ENCODE measurements at places on chromosomes 6 and 20. TPM values are rescaled to one million over a fixed set of nuclear protein-coding genes. Genes with fewer than 3 reads are reported as not detected.

The C6orf15 gene
- total RNA-seq: not detected

The PROKR2 gene
- not detected for total RNA-seq

DNA sequence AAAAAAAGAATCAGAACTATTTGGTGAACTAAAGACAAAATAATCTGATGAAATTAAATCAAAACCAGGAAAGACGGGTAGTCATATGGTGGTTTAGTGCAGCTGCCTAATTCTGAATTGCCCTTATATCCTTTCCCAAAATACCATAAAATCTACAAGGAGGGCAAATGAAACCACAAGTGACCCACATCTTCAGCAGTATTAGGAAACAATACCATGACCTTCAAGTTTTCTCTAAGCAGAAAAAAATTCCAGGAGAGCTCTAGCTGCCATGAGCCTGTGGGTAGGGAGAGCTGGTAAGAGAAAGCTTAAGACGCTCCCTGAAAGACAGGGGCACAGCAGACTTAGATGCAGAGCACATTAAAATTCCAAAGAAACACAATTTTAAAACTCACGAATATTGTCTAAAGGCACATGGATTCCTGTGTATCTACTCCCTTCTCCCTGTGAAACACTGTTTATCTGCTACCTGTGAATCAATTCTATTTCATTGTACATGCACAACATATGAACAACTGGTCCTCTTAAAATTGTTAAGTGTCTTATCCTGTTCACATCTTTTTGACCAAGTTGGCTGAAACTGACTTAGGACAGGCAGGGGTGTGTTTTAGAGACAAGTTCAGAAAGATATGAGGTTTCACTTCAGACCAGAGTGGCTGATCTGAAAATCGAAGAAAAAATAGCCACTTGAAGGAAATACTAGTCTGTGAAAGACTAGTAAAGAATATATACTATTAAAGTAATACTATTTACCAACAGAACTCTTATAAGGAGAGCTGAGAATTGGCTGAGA is 153.6 kb upstream of the SHLD1 start:
- DNase-seq: no peak
- H3K27ac ChIP-seq: no peak overlapping the region
- no peaks in the 10 kb centered on the region for H3K4me1 ChIP-seq
- no peaks in the 10 kb centered on the region for H3K27me3 ChIP-seq
- no peak overlapping the region for H3K4me3 ChIP-seq

DNA sequence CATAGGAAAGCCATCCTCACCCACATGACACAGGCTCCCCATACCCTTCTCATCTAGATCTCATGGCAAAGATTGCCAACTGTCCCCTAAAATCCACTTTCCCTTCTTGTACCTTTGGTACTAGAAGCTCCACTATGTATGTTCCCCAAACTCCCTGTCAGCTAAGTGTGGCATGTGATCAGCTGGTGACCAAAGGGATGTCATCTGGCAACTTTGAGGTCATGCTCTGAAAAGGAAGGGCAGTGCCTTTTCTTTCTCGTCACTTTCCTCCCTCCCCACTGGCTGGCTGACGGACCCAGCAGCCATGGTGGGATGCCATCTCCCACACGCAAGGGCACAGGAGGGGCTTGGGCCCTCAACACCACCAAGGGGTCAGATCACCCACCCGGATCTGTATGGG is 23.8 kb upstream of the TAF8 start:
- DNase-seq: no peak
- no peak overlapping the region for H3K4me3 ChIP-seq
- H3K4me1 ChIP-seq: no peaks in the 10 kb centered on the region
- no peak overlapping the region for H3K27ac ChIP-seq

DNA sequence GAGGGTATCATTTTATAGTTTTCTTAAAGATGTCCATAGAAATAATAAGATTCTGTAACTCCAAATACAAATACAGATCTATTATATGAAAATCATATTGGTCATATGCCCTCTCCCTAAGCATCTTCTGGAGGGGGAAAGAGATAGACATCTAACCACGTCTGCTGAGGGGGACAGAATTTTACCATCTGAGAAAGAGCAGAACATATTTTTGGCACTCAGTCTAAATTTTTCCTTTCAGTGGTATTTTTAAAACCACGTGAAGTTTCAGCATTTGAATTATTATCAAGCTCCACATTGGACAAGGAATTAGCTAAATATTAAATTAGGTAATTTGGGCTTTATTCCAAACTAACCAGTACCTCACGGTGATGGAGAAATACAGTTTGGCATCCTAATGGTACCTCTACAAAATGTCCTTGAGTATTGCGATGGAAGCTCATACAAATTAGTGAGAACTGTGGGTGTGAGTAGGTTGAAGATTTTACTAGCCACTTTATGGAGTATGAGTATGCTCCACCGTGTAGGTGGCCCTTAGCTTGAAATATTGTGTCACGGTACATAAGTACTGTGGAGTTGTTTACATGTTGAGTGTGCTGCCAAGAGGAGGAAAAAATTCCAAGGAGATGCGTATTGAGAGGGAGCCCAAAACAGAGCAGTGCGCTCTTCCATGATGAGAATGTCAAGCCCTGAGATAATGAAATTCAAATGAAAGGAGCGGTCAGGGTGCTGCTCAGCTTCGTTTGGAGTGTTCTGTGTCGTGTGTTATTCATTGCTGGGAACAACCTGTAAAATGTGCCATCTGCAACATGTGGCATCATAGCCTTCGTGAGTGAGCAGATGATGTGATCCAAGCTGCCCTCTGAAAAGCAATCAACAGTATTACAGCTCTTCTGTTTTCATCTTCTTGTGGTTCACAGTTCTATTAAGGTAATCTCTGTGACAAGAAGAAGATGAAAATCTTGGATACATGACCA is 48.4 kb upstream of the PHACTR2 start:
- H3K27me3 ChIP-seq: no peaks in the 10 kb centered on the region
- DNase-seq: peak; percentile 29
- peak overlapping the region; percentile 12 for H3K27ac ChIP-seq
- no peaks in the 10 kb centered on the region for H3K4me1 ChIP-seq

All from uterus (tissue), 4 donors.